ENCODE measurements at places on chromosomes 7 and 10.

- DNase-seq = no peak
Measured at GRCh38 chr7:138092486-138093028, 16.3 kb downstream of the AKR1D1 start.

DNA sequence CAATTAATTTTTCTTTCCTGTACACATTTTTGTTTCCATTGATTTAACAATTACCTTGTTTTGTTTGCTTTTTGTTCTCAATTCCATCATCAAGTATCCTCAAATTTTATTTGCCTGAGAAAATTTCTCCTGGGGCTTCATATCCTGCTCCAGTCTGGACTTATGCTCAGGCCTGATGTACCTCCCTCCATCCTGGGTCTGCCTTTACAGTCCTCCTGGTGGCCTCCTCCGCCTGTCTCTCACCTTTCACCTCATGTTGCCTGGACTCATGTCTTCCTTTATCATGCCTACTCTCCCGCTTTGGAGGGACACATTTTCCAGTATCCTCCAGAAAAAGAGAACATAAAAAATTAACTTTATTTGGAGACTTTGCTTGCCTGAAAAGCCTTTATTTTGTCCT, 12.1 kb upstream of the TAS2R60 start:
- DNase-seq = no peak

DNA sequence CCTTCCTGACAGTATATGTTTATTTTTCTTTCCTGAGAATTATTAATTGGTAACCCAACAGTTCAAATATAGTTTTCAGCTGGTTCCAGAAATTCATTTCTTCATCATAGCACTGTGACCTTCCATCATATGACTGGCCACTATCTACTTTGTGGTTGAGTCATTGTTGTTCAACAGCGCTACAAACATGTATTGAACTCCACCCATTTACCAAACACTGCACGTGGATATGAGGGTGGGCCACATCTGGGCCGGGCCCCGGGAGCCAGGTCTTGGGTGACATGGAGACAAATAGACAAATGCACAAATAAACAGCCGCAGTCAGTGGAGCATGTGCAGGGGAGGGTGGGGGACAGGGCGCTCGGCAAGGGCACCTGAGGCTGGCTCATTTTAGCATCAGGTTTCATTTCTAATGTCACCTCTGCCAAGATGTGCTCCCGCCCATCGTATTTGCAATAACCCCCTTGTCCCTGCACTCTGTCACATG, 24.0 kb upstream of the EEPD1 start:
- no peak for DNase-seq

GRCh38 chr10:70354556-70354955, 27.9 kb downstream of the LRRC20 start:
- DNase-seq = no peak

DNA sequence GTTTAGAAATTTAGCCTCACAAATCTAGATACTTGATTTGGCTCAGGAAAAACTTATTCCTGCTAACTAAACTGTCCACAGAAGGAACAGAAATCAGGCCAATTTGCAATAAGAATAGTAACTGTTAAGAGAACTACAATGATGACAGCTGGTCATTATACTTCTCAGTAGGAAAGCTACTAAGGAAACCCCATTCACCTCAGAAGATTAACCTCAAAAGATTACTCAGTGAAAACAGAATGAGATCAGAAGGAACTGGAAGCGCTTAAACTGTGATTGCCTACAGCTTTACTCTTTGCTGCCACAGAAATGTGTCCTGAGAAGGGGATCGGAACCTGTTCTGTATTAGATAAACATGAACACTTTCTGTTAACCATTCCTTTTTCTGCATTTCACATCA, 24.3 kb upstream of the DNAJB12 start:
- DNase-seq = no peak

DNA sequence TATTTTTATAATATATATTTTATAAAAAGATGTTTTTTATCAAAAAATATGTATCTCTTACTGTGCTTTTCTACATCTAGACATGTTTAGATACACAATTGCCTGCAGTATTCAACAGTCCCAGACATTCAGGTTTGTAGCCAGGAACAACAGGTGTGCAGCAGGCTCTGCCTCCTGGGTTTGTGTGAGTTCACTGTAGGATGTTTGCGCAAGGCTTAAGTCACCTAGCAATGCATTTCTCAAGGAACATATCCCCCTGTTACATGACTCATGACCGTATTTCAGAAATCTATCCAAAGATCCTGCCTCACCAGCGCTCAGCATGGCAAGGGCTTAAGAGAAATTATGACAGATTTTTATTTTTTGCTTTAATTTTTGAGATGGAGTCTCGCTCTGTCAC, 41.5 kb downstream of the PITRM1 start:
- DNase-seq = peak; percentile 72

DNA sequence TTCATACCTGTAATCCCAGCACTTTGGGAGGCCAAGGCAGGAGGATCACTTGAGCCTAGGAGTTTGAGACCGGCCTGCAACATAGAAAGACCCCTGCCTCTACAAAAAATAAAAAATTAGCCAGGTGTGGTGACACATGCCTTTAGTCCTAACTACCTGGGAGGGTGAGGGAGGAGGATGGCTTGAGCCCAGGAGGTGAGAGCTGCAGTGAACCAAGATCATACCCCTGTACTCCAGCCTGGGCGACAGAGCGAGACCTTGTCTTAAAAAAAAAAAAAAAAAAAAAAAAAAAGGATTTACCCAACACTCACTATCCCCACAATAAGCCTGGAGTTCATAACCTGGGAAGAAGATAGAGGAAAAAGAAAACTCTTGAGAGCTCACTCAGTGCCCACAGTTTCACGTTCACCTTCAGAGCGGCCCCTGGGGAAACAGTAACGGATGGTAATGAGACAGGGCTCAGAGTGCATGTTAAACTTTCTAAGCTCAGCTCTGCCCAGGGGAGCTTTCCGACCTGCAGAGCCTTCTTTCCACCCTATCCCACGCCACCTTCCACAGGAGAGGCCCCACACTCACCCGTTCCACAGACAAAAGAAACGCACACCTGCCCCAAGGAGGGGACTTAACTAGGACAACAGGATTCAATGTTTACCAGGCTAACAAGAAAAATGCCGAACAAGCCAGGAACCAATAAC, 259.8 kb upstream of the KLF14 start:
- DNase-seq = no peak

- DNase-seq = no peak
Measured at GRCh38 chr7:36312064-36312914, 77.4 kb upstream of the ANLN start.

- DNase-seq = no peak
Measured at GRCh38 chr10:58638388-58638787, 125.7 kb downstream of the BICC1 start.

DNA sequence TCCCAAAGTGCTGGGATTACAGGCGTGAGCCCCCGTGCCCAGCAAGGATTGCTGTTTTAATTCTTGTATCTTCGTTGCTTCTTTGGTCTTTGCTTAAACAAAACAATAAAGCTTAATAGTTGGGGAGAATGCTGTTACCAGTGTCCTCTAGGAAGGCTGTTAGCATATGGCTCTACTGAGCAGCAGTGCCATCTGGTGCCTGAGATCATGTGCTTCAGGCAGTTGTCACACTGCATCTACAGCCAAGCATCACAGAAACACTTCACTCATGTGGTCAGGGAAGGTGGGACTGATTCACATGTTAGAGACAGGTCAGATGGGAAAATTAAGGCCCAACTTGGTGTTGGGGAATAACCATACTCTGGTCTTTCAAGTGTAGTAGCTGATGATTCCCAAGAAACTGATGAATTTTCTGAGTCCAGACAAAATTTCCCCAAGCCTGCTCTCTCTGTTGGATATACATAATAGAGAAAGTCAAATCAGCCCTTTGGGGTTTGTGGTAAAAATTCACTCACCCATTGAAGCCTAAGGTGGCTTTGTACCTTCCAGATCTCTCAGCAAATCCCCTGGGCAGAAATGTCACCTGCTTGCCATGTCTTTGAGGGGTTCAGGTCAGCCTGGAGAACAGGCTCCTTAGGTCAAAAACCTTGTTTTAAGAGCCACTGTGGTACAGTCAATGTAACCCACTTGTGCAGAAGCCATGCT, 28.4 kb downstream of the UBE2D4 start:
- DNase-seq = peak; percentile 56

GRCh38 chr10:61125560-61126170, 181.7 kb upstream of the RHOBTB1 start:
- no peak for DNase-seq

DNA sequence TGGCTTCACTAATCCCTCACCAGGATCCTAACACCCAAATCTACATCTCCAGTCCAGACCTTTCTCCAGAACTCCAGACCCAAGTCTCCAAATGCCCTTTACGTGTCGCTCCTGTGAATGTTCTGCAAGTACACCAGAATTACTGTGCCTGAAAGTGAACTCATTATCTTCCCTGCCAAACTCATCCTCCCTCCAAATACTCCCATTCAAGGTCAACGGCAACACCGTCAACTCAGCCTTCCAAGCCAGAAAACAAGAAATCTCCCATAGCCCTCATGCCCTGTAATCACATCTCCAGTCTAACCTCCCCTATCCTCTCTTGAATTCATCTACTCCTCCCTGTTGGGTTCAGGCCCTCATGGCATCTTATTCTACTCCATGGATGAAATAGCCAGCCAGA, 12.3 kb downstream of the CREB3L2 start:
- DNase-seq = no peak

- no peak for DNase-seq
Measured at GRCh38 chr10:103692436-103692951, 162.9 kb downstream of the SH3PXD2A start.

GRCh38 chr10:123421461-123421860, 244.7 kb upstream of the GPR26 start:
- no peak for DNase-seq

GRCh38 chr7:120733143-120733542, 124.8 kb downstream of the TSPAN12 start:
- DNase-seq = no peak

DNA sequence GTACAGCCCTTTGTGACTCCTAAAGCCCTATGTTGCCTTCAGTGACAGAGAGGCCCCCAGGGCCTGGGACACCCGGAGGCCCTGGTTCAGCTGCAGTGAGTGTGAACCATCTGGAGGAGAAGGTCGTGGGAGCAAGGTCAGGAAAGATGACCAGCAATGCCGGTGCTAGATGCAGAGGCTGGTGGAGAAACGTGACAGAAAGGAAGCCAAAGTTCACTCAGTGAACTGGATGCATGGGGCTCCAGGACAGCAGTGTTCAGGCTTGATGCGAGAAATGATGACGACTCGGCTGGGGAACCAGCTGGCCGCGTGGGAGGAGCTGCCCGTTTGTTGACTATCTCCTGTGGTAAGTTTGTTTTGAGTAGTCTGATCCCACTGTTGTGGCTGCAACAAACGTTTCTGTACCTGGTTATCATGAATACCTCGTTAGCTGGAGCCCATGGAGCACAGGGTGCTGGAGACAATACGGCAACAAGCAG, 54.1 kb upstream of the MKRN1 start:
- DNase-seq = no peak
